Ascending aorta (tissue), 2 donors: ENCODE measurements at places on chromosomes 12 and 14. TPM values are rescaled to one million over a fixed set of nuclear protein-coding genes. Genes with fewer than 3 reads are reported as not detected.
A peak's percentile ranks its signal among the peaks of the same experiment; 100 is the strongest.

- no peak for DNase-seq
Observed at GRCh38 chr14:32004300-32004699, 72.8 kb upstream of the ARHGAP5 start.

DNA sequence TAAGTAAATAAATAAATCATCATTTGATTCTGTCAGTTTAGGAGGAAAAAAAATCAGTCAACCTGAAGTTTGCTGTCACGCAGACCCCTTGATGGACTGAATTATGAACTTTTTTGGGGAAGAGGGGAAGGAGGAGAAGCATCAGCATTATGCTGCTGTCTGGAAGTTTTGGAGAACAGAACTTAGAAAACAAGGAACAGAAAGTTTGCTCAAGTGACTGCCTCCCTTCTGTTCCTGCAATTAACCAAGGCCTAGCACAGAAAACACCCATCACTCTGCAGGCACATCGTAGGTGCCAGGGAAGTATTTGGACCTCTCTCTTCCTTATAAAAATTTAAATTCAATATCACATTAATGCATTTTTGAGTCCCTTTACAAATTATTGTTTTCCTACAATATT lies 283.8 kb downstream of the VRK1 start:
- no peak for DNase-seq

- no peak for DNase-seq
Observed at GRCh38 chr14:54025661-54026060, 69.0 kb upstream of the BMP4 start.

The TSPAN19 gene
- total RNA-seq: not detected

The KRT82 gene
- not detected for total RNA-seq

DNA sequence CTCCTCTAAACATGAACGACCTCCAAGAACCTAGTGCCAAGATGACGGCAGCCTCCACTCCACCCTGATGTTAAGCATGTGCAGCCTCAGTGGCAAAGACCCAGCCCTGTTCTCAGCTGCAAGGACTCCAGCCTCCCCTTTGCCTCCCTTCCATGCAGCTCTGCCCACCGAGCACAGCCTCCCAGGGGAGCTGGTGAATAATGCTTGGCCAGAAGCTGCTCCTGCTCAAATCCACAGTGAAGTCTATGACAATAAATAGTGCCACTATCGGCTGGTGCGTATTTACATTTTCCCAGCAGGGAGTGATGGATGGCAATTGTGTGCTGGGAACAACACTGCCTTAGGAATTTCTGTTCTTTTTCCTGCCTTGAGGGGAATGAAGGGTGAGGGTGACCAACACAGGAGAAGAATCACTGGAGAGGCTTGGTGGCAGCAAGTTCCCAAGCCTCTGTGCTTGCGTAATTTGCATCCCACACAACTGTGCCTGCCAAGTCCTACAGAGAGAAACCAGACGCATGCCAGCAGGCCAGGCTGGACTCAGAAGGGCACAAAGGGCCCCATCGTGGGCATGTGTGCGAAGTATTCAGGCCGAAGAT lies 29.9 kb upstream of the TC2N start:
- peak; percentile 97 for DNase-seq

DNA sequence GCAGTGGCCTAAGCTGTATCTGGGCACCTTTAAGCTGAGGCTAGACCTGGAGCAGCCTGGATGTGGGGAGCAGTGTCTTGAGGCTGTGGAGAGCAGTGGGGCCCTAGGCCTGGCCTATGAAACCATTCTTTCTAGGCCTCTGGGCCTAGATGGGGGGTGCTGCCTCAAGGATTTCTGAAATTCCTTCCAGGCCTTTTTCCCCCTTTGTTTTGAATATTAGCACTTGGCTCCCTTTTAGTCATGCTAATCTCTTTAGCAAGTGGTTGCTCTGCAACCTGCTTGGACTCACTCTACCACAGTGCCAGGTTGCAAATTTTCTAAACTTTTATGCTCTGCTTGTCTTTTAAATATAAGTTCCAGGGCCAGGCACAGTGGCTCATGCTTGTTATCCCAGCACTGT lies 41.6 kb upstream of the RFX4 start:
- no peak for DNase-seq

The TAS2R46 gene
- 23.2 TPM for total RNA-seq

DNA sequence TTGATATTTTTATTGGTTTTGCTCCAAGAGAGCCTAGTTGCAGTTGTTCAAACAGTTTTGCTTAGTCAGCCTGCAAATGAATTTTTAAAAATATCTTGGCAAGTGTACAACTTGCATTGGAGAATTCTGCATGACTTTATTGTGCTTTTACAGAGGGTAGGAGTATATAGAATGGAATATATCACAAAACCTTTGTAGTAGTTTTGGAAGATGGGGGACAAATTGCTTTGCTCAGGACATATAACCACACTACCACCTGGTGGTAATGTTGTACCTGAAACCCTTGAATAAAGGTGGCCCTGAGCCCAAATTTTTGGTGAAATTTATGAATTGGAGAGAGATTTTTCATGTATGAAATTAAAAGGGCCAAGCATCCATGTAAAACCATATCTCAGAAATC lies 645.2 kb downstream of the MED13L start:
- DNase-seq: no peak

DNA sequence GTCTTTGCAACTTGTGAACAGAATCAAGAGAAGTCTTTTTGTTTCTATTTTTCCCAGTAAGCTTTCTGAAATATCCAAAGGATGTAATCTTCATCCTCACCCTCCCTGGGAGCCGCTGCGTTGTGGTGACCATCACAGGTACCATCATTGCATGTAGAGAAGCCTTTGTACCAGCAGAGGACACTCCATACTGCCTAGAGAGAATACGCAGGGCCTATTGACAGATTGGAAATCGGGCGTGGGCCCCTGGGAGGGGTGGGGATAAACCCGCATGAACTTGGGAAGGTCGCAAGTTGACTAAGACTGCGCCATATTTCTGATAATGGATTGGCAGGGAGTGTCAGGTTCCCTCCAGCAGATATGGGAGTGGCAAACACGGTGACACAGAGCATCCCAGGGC lies 12.7 kb downstream of the KRT1 start:
- no peak for DNase-seq

DNA sequence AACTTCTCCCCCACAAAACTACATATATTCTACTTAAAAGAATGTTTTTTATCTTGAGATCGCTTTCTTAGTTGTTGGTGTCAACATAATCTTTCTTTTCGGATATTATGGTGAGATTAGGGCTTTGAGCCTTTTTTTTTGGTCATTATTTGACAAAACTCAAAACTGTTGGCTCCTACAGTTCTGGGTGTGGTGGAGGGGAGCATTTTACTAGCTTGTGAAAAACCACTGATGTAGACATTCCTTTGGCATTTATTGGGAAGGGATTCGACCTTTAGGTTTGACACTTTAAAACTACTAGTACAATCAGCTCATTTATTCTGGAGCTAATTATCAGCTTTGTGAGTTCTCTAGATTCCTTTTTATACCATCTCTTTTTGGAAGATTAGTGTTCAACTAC lies 24.4 kb downstream of the MSRB3 start:
- no peak for DNase-seq

The DLK1 gene
- total RNA-seq: 7.2 TPM

The GARIN6 gene
- not detected for total RNA-seq
